ENCODE measurements at places on chromosomes 5 and 9.
A peak's percentile ranks its signal among the peaks of the same experiment; 100 is the strongest.

DNA sequence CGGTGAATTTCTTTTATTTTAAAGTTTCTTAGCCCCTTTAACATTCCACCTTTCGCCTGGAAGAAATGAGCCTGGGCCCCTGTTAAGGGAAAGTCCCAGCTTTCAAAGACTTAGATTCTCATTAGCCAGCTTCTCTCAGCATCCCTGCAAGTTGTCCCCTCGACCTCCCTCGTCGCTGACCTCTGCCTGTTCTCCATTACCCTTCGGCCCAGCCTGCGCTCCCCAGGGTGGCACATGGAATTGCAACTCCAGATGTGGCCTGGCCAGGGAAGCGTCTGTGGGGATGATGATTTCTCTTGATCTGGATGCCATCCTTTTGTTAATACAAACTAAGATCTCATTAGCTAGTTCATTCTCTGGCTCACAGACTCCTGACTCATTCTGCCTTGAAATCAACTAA is 43.4 kb upstream of the FANCC start:
- DNase-seq = no peak

DNA sequence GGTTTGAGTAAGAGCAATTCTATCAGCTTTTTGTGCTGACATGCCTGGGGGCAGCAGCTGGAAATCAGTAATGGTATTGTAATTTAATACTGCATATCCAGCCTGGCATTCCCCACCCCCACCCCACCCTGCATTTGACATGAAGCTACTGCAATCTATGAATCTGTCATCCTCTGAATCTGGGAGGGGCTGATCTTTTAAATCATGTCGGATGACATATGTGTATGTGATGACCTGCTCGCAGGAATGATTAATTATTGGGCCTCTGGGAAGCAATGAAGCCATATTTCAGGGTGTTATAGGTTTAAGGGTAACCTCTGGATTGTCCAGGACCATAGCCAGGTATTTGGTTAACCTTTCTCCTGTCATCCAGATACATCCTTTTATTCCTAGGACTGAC is 64.6 kb upstream of the RASGRF2 start:
- no peak for DNase-seq

- peak; percentile 31 for DNase-seq
These were observed 22.2 kb upstream of the CEP78 start for GRCh38 chr9:78213712-78214111.

DNA sequence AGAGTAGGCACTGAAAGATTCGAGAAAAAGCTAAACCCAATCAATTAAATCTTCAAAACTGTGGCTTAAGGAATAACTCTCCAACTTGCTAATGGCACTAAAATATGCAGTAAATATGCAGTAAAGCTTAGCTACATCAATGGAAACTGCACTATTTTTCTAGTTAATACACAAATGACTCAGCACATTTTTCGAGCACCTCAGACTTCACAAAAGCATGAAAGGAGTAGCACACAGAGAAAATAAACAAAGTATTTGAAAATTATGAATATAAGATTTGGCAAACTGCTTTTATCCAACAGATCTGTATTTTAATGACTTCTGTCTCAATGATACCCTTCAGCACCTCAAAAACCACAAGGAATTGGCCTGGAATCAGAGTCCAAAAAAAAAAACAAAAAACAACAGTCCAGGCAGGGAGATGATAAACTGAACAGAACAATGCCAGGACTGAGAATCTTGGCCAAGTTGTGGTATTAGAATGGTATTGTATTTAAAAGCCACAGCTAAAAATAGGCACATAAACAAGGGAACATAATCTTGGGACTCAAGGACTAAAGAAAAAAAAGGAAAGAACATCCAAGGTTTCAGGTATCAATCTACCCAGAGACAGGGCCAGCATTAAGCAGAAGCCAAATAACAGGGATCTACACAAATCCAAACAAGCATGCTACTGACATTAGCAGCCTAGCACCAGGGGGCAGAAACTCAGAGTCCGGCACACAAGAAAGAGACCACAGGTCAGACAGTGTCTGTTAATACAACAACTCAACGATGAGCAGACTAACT is 21.4 kb downstream of the TMEM245 start:
- peak; percentile 86 for DNase-seq

DNA sequence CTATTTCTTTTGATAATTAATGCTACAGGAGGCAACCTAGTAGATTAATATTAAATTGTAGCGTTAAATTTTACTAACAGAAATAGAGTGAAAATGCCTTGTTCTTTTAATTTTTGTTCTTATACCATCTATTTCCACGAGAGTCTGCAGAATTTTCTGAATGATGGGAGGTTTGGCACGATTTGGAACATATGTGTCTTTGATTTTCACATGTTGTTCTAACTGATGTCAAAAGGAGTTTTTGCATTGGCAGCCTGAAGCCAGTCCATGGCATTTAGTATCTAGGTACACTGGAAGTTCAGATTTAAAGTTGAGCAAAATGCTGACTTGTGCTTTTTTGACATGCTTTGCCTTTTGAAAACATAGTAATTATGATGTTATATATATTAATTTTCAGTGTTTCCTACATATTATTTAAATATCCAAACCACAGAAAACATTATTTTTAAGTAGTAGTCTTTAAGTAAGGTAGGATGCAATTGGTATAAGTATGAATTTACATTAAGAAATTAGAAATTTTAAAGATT is 103.0 kb downstream of the PBX3 start:
- DNase-seq = no peak

DNA sequence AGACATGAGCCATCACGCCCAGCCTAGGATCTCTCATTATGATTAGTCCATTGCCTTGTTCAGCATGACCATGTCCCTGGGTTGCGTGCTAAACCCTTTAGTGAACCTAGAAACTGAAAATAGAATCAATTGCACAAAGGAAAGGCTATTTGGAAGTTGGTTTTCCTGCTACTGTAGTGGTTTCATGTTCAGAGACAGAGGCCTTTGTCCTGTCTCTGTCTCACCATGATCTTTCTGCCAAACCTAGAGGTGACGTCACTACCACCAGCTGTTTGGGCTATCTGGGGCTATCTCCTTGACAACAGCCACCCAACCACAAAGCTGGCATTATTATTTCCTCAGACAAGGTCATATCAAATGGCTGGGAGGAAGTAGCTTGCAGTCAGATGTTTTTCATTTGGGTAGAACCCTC is 4.0 kb upstream of the CDK5RAP2 start:
- DNase-seq = peak; percentile 69

DNA sequence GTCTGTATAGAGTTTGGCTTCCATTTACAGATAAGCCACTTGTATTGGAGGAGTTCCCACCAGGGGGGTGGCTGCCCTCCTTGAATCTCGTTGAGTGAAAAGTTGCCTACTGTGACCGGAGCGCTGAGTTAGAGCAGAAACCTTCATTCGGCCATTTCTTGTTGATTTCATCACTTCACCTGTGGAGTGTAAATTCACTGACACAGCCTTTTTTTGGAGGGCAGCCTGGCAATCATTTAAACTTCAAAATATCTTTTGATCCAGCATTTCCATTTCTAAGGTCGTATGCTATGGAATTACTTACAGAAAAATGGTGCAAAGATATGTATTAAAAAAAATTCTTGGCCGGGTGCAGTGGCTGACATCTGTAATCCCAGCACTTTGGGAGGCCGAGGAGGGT is 40.8 kb downstream of the PRRC2B start:
- DNase-seq = no peak

- peak; percentile 53 for DNase-seq
These were observed 12.9 kb downstream of the HAND1 start for GRCh38 chr5:154465169-154465568.

DNA sequence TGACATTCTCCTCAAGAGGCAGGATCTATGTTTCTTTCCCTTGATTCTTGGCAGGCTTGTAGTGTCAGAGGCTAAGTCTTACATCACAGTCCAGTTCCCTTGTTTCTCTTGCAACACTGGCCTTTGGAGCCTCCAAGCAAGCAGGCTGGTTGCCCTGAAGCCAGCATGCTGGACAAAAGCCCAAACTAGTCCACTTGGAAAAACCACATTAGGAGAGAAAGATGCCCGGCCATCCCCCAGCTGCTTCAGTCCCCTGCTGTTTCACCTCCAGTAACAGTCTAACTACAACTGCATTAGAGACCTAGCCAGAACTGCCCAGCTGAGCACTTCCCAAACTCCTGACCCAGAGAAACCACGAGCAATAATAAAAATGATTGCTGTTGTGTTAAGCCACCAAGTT is 87.6 kb downstream of the ADAMTS6 start:
- peak; percentile 95 for DNase-seq

GRCh38 chr5:62214701-62215100 is 91.3 kb upstream of the KIF2A start:
- DNase-seq = no peak

GRCh38 chr5:60340965-60341471 is 358.9 kb downstream of the DEPDC1B start:
- peak; percentile 50 for DNase-seq

DNA sequence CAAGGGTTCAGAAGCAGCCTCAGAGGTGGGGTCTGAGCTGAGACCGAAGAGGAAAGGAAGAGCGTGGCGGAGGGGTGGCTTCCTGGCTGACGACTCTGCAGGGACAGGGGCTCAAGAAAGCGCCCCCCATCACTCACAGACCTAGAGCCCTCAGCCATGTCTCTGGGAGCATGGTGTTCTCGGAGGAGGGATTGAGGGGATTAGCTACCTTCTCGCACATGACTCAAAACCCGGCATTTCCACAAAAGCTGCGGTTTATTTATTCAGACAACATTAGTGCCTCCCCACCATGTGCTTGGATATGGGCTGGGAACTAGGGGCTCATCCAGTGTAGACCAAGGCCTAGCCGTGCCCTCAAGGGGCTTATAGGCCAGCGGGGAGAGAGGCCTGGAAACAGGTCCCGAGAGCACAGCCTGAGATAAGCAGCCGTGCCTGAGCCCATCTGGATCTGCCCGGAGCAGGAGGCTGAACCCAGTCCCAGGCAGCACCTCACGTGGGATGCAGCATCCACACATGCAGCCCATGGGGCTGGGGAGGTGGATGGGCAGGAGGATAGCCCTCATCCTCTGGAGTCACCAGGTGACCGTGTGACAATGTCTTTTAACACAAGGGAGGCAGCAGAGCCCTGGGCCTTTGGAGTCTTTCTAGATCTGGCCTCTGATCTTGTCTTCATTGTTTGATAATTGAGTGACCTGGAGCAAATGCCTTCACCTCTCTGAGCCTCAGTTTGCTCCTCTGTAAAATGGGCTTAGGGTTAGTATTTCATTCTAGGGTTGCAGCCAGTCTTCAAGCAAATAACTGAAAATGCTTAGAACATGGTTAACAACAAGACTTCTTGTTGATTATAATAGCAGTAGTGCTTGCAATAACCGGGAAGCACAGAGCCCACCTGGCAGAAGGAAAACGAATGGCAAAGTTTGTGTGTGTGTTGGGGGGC is 878 bp upstream of the HMCN2 start:
- DNase-seq = no peak

- DNase-seq = no peak
These were observed 74.7 kb downstream of the S1PR3 start for GRCh38 chr9:89065921-89066320.

- no peak for DNase-seq
These were observed 30.3 kb downstream of the DIMT1 start for GRCh38 chr5:62373382-62373781.

DNA sequence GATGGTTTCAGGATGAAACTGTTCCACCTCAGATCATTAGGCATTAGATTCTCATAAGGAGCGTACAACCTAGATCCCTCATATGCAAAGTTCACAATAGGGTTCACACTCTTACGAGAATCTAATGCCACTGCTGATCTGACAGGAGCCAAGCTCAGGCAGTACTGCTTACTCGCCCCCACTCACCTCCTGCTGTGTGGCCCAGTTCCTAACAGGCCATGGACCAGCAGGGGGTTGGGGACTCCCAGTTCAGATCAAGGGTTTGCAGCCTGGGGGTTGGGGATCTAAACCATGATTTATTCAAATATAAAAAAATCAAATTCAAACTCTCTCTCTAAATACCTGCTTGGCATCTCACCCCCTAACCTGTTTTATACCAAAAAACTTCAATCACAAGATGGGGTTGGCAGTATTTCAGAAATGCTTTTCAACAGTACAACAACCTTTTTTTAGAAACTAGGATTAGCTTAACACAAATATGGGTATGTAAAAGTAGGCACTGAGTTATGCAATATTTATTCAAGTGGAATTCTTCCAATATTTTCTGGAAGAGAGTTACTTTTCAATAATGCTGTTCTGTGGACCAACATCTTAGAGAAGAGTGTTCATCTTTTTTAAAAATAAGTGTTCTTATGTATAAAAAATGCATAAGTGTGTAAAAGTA is 30.1 kb upstream of the SLC12A2 start:
- peak; percentile 43 for DNase-seq

- peak; percentile 84 for DNase-seq
These were observed 71.5 kb downstream of the SLIT3 start for GRCh38 chr5:169229342-169229892.

- DNase-seq = no peak
These were observed 491.9 kb downstream of the CDH18 start for GRCh38 chr5:19496056-19496455.

- DNase-seq = no peak
These were observed 15.5 kb downstream of the SLC6A18 start for GRCh38 chr5:1240496-1241260.

GRCh38 chr9:123401879-123402513 is 46.0 kb downstream of the CRB2 start:
- DNase-seq = peak; percentile 46

- DNase-seq = peak; percentile 58
These were observed 25.7 kb downstream of the RAPGEF1 start for GRCh38 chr9:131714161-131714646.

- DNase-seq = peak; percentile 63
These were observed 693.6 kb downstream of the TLE1 start for GRCh38 chr9:80995759-80996158.

Data from fibroblast of upper back skin (primary cell).